Stimulated activated CD8-positive, alpha-beta memory T cell treated with anti-CD3 and anti-CD28 coated beads, Interleukin-2, amount 100 ng/mL, for 1 hour (primary cell): ENCODE measurements at places on chromosomes 13 and 19.

- no peak for DNase-seq
Observed at GRCh38 chr19:5563935-5564612, 3.7 kb downstream of the TINCR start.

DNA sequence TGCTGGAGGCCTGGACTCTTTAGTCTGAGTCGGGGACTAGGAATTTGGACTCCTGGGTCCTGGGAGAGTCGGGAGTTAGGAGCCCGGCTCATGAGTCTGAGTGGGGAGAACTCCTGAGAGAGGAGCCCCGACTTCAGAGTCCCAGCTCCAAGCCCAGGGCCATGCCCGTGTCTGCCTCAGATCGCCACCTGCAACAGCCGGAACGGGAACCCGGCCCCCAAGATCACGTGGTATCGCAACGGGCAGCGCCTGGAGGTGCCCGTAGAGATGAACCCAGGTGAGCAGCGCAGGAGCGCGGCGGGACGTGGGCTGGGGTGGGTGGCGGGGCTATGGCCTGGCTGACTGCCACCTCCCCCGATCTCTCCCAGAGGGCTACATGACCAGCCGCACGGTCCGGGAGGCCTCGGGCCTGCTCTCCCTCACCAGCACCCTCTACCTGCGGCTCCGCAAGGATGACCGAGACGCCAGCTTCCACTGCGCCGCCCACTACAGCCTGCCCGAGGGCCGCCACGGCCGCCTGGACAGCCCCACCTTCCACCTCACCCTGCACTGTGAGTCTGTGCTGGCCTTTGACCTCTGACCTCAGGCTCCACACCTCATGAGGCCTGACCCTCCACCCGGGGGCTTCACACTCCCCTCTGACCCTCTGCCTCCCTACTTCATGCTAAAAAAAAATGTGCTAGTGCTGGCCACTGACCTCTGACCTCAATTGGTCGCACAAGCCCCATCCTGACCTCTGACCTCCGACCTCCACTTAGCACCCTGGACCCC is 4.4 kb downstream of the BCAM start:
- no peak for DNase-seq

GRCh38 chr13:94703721-94704314 is 8.5 kb downstream of the SOX21 start:
- no peak for DNase-seq

DNA sequence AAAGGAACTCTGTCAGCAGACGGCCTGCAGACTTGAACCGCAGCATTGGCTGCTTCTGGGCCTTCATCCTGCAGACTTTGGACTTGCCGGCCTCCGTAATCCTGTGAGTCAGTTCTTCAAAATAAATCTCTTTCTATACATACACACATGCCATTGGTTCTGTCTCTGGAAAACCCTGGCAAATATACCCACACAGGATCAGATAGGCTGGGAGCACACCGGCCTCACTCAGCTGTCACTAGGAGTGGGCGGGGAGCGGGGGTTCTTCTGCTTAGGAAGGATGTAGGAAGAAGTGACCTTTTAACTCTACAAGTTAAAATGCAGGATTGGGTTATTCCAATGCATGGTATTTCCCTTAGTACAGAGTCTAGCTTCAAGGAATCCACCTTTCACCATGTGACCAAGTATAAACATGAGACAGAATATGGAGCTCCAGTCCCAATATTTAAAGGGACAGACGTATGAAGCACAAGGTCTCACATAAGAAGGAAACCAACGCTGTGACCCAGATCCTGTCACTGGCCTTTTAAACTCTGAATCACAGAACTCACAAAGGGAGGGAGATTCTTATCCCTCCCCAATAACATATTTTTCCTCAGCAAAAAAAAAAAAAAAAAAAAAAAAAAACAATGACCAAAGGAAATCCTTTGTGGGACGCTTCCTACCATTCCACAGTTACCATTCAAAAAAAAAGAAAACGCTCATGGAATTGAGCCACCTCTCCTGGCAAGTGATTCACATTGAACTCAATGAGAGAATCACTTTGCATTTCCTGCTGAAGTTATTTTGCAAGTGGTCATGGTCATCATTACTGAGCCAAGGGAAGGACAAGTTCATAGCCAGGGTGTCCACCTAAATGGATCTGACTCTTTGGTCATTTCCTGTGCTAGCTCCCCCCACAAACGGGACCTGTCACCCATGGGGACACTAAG is 352.9 kb downstream of the FOXO1 start:
- DNase-seq, result no peak

DNA sequence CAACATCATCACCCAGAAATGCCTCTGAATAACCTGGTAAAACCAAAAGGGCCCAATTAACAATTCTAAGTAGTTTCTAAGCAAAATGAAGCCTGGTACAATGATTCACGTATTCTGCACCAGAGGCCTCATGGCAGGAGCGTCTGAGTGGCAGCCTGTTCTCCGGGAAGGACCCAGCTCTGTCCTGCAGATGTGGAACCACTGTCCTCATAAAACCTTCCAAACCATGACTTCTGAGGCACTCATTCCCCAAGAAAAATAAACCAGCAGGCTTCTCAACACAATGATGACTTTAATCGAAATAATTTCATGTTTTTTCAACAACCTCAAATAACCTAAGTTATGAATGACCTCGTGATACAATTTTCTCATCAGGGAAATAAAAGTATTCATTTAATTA is 89.9 kb downstream of the STK24 start:
- no peak for DNase-seq

GRCh38 chr19:35278578-35279284 is 3.6 kb upstream of the HAMP start:
- no peak for DNase-seq

GRCh38 chr19:38690146-38690545 is 42.7 kb downstream of the ACTN4 start:
- DNase-seq, result no peak

- no peak for DNase-seq
Observed at GRCh38 chr13:97364031-97364430, 69.9 kb upstream of the RAP2A start.

GRCh38 chr19:40446263-40446784 is 2.2 kb upstream of the SERTAD3 start:
- no peak for DNase-seq
